Activated CD8-positive, alpha-beta memory T cell treated with anti-CD3 and anti-CD28 coated beads, Interleukin-2, amount 10 ng/mL, durations not matched to agents 7 days and 5 days (primary cell): ENCODE measurements at places on chromosomes 2 and 18. TPM values are rescaled to one million over a fixed set of nuclear protein-coding genes. Genes with fewer than 3 reads are reported as not detected.

The LIMS3 gene
- 0.63 TPM for total RNA-seq

The GNLY gene
- total RNA-seq, result 1,915 TPM

The SERPINB4 gene
- total RNA-seq, result not detected

The SCRN3 gene
- 20.9 TPM for total RNA-seq

DNA sequence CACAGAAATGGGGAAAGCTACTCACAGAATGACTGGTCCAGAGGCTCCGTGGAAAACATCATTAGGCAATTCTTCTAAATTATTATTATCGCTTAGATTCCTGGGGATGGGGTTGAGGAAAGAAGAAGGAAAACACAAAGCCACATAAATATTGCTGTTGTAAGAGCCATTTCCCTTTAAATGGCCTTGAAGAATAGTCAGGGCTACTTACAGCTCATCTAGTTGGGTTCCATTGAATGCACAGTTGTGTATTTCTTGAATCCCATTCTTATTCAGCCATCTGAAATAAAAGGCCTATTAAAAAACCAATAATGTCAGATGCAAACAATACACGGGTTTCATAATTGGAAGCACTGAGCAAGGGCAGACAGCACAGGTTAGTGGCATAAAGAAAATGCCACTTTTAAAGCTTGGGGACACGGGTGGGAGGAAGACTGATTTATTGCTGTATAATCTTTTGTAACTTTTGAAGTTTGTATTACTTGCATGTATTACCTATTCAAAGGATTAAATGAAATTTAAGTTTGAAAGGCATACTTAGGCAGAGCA lies 171.4 kb downstream of the FSHR start:
- no peak overlapping the region for H3K4me3 ChIP-seq
- no peaks in the 10 kb centered on the region for H3K4me1 ChIP-seq
- H3K27me3 ChIP-seq, result no peaks in the 10 kb centered on the region

DNA sequence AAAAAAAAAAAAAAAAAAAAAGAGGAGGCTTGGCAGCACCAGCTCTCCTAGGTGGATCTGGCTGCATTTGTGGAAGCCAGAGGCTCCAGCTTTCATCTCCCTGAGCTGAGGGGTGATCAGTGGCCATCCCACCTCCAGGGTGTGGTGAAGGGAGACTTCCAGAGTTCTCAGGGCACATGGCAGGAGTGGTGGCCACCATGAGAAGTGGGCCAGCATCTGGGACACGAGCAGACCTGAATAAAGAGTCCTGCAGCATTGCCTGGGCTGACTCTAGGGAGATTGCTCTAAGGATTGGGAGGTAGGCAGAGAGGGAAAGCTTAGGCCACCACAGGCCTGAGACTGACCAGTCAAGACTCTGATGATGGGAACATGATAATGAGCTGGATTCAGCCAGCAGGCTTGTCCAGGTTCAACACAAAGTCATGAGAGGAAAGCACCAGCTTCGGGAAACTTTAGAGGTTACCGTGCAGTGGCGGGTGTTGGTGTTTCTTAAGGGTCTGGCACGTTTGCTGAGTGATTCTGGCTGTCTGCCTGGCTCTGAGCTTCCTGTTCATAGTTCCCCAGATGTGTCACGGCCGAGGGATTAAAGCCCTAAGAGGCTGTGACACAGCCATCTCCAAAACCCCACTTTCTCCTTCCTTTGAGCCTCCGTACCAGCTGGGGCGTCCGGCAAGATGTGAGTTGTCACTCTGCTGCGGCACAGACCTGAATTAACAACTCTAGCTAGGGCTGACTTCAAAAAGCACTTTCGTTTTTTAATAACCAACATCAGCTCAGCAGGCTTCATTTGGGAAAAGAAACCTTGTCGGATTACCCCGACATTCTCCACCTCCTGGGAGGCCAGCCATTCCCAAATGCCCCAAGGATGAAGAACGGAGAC lies 38.3 kb upstream of the IL1R1 start:
- H3K27ac ChIP-seq, result no peak overlapping the region
- DNase-seq, result peak; percentile 73
- peak overlapping the region; percentile 27 for H3K4me3 ChIP-seq
- peaks cover 26% of the 10 kb centered on the region for H3K4me1 ChIP-seq
- peaks cover 5% of the 10 kb centered on the region for H3K36me3 ChIP-seq
- H3K27me3 ChIP-seq, result peaks cover 33% of the 10 kb centered on the region

- no peaks in the 10 kb centered on the region for H3K27me3 ChIP-seq
- H3K4me1 ChIP-seq, result peaks cover 50% of the 10 kb centered on the region
- H3K36me3 ChIP-seq, result peaks cover 40% of the 10 kb centered on the region
- H3K27ac ChIP-seq, result peak overlapping the region; percentile 89
- no peak overlapping the region for H3K4me3 ChIP-seq
Observed at GRCh38 chr2:106097038-106098000, 96.8 kb downstream of the UXS1 start.

- peak; percentile 98 for DNase-seq
- peaks cover 22% of the 10 kb centered on the region for H3K4me1 ChIP-seq
- peaks cover 3% of the 10 kb centered on the region for H3K27me3 ChIP-seq
Observed at GRCh38 chr18:11980494-11981191, 664 bp upstream of the IMPA2 start.

- H3K27ac ChIP-seq, result no peak overlapping the region
- peaks cover 31% of the 10 kb centered on the region for H3K36me3 ChIP-seq
- no peak for DNase-seq
- H3K4me1 ChIP-seq, result no peaks in the 10 kb centered on the region
Observed at GRCh38 chr2:197576631-197577030, 60.8 kb downstream of the MOB4 start.

DNA sequence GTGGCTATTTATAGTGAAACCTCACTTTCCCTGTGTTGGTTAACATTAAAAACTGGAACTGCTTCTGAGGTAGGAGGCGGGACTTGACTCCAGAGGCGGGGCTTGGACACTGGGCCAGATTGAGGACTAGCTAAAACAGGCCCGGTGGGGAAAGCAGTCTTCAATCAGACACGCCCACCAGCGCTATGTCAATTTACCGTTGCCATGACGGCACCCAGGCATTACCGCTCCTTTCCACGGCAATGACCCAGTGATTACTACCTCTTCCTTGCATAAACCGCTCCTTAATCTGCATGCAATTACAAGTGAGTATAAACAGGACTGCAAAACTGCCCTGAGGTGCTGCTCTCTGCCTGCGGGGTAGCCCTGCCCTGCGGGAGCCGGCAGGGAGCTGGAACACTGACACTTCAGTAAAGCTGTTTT lies 35.3 kb downstream of the LRRFIP1 start:
- H3K36me3 ChIP-seq, result no peaks in the 10 kb centered on the region
- peak; percentile 57 for DNase-seq
- H3K27me3 ChIP-seq, result peaks cover 52% of the 10 kb centered on the region
- no peak overlapping the region for H3K4me3 ChIP-seq

DNA sequence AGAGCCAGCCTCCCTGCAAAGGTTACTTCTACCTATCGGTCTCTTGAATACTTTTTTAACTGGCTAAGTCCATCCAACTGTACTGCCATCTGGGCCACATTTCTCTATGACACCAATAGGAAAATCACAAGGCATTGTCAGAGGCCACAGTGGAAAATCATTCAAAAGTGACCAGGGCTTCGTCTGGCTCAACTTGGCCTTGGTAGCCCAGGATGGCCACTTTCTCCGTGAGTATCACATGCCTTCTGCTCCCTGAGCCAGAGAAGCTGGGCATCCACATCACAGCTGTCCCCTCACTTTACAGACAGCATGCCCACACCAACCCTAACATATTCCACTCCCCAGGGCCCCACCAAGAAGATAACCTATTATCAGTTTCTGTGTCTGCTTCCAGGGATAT lies 5.8 kb downstream of the CIB4 start:
- no peaks in the 10 kb centered on the region for H3K36me3 ChIP-seq
- H3K27me3 ChIP-seq, result peaks cover 7% of the 10 kb centered on the region
- no peak for DNase-seq
- no peak overlapping the region for H3K27ac ChIP-seq
- no peak overlapping the region for H3K4me3 ChIP-seq
